ENCODE measurements at places on chromosomes 3 and 15.

DNA sequence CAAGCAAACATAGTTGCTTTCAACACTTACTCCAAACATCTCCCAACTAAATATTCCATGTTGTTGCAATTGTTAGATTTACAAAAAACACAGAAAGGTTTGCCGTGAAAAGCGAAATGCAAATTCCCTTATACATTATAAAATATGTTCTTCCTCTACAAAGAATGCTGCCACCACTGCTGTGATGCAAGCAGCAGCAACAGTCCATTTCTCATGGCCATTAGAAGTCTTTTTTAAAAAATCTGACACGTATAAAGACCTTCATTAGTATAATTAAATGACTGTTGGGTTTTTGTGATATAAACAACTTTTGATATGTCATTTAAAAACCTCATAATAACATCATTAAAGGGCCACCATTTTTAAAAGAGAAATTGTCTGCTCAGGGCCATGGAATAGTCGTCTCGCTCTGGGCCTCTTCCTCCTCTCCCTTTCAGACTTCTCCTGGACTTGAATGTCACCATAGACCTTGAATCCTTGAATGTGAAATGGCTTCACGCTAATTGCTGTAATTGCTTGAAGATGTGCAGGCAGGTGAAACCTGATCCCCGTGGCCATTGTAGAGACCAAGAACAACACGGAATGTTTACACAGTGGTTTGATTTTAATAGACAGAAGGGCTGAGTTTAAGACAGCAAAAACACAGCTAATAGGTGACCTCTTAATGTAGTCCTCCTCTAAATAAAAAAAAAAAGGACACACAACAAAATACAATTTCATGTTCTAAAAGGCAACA lies 450.4 kb downstream of the FOXP1 start:
- DNase-seq, result no peak

DNA sequence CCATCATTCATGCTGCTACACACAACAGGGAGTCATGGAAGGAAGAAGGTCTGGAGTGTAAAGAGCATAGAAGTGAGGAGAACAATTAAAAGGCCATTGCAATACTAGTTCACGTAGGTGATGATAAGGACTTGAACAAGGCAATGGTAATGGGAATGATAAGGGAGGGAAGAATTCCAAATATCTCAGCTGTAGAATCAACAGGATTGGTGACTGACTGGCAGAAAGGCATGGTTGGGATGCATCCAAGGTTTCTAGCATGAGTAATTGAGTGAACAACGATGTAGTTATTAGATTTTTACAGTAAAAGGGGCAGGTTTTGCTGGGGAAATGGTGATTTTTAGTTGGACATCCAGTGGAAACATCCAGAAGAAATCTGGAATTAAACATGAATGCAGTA lies 2.4 kb upstream of the SEC62 start:
- DNase-seq, result no peak

GRCh38 chr3:51384055-51384725 lies 901 bp upstream of the MANF start:
- peak; percentile 59 for DNase-seq

- no peak for DNase-seq
These were observed 121.8 kb downstream of the CTNNB1 start for GRCh38 chr3:41320953-41321641.

DNA sequence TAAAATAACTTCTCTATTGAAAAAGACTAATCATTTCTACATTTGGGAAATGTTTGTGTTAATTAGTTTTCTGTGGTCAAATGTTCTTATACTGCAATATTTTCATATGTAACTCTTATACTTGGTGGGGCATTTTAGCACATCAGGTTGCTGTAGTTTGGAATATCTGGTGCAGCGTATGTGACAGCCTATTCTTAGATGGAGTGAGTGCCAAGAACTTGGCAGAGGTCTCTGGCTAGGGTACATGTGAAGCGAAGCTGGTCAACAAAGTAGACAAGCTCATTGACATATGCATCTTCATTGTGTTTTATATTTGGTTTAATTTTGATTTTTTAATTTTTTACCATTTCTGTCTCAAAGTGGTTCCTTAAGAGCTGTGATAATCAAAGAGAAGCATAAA lies 53.2 kb downstream of the CHAC1 start:
- no peak for DNase-seq

- DNase-seq, result peak; percentile 50
These were observed 50.0 kb upstream of the DGKG start for GRCh38 chr3:186411994-186412393.

DNA sequence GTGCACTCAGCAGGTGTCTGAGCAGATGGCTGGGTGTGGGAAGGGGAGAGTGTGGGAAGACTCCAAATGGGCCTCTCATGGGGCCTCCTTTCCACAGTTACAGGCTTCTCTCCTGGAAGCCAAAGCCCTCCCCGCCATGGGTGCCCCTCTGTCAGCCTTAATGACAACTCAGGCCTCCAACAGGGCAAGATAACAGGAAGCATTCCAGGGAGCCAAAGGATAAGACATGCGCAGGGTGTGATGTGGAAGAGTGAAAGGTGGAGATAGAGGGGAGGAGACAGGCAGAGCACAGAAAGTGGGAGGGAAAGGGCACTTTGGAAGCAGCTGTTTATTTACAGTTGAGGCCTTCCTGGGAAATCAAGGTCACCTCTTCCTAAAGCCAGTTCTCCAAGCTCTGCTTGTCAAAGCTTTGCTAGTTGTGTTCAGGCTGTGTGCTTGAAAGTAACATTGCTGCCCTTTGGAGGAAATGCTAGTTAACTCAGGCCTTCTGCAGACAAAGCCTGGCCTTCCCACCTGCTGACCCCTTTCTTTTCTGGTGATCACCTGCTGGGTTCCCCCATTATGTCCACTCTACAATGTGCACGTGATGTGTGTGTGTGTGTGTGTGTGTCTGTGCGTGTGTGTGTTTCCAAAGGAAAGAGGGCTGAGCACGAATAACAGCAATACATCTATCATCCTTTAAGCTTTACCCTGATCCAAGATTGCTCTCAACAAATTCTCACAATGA lies 35.2 kb upstream of the SMAD3 start:
- DNase-seq, result no peak

- DNase-seq, result no peak
These were observed 72.7 kb upstream of the TSPAN3 start for GRCh38 chr15:77143616-77144015.

- DNase-seq, result no peak
These were observed 81.4 kb downstream of the TM4SF4 start for GRCh38 chr3:149555927-149556326.

DNA sequence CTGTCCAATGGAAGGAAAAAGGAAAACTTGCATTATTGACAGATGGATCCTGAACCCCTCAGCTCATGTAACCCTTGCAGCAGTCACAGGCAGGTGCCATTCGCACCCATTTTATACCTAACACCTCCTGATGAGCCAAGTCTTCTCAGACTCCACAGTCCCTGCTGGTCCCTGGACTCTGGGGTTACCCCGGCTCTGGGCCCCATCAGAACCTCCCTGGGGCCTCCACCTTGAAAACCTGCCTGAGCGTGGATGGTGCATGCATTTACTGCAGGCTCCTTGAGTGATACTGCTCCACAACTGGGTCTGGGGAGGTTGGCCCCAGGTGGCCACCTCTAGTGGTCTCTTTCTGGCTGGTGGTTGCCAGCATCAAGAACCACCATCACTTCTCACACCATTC lies 15.9 kb upstream of the DOCK3 start:
- peak; percentile 16 for DNase-seq

- DNase-seq, result no peak
These were observed 524.4 kb upstream of the RGMA start for GRCh38 chr15:93613386-93613785.

DNA sequence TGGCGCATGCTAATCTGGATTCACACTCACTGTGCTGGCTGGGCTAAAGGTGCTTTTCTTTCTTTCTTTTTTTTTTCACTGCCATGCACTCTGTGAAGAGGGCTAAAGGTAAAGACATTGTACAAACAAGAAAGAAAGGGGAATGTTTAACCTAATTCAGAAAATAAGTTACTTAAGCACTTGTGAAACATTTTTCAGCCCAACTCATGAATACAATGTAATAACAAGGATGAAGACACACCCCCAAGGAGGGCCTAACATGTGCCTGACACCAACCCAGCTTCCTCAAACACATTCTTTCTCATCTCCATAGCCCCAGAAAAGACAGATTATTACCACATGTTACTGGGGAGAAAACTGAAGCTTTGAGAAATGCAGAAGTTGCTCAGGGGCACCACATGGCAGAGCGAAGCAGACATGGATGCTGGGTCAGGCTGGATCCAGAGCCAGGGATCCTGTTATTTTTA lies 5.7 kb downstream of the STIMATE start:
- DNase-seq, result no peak

GRCh38 chr3:8576841-8577571 lies 67.6 kb downstream of the SSUH2 start:
- no peak for DNase-seq

- DNase-seq, result no peak
These were observed 251.9 kb downstream of the TJP1 start for GRCh38 chr15:29570121-29570947.

DNA sequence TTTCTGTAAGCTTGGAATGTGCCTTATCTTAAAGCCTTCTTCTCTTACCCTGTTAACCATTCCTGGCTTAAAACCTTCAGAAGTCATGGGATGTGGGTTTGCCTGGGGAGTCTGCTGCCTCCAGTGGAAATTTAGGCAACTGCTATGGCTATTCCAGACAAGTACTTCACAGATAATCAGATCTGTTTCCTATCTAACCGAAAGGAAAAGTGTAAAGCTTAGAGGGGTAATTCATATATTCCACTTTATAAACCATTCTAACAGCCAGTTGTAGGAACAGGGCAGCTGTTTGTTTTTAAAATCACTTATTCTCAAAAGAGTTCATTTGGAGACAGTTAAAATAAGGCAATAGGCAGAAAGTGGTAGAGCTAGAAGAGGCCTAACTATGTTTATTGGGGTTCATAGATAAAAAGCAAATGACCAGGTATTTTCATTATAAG lies 219.9 kb downstream of the TCF12 start:
- no peak for DNase-seq

DNA sequence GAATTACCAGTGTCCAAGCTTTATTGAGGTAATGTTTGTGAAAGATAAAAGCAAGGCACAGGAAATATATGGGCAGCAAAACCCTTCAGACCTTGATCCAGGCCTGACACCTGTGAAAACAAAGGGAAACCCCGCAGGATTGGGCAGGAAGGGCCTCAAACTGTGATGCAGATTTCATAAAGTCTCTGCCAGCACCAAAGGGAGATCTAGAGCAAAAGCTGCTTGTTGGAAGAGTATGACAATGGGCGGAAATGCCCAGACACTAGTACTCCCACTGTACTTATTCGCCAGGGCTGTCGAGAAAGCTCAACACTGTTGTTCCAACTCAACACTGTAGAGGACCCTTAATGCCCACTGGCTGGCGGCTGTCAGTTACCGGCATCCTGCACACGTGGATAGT lies 207.9 kb downstream of the CD47 start:
- no peak for DNase-seq

- DNase-seq, result no peak
These were observed 249.7 kb downstream of the PTPRG start for GRCh38 chr3:61810953-61811497.

GRCh38 chr3:53939813-53940212 lies 48.2 kb upstream of the SELENOK start:
- DNase-seq, result no peak

- DNase-seq, result no peak
These were observed 6.9 kb downstream of the GALNT15 start for GRCh38 chr3:16181361-16181760.

DNA sequence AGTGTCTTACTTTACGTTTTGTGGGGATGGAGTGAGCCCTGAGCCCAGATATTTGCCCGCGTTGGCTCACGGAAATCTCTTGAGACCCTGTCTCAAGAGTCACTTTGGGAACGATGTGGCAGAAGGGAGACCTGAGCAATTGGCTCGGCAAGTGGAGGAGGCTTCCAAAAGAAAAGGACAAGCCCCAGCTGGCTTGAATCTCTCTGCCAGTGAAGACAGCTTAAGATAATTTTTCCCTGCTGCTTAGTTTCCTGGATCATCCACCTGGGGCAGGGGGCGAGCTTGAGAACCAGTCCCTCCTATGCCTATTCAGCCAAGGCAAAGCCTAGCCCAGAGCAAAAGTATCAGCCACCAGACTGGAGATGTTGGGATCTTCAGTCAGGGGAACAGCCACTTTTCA lies 708 bp downstream of the SEC22A start:
- no peak for DNase-seq

DNA sequence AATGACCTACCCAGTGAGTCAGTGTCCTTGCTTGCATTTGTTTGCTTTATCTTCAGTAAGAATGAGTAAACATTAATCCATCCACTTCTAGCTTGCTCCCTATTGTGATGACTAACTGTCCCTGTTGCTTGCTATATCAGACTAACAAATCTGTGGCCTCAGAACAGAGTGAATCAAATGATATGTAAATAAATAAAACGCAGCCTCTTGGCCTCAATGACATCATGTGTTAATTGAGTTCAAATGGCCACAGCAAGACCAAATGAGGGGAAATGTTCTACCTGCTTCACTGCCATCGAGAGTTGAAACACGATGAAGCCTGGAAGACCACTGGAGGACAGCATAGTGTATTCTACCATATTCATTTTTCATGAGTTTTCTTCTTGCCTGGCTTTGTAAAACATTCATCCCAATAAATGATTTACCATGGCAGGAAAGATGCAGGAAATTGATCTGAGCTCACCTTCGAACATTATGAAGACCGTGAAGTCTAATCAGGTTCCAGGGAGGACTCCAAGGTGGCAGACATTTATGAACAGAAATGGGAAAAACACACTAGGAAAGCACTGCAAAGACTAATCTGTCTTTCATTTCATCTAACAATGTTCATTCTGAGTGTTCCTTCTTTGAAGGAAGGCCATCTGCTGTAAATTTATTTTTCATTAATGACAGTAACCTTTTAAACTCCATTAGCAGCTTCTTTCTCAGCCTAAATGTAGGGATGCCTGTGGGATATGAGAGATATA lies 1144.5 kb downstream of the TUSC7 start:
- DNase-seq, result no peak

GRCh38 chr3:65761446-65762234 lies 277.1 kb downstream of the MAGI1 start:
- DNase-seq, result no peak

DNA sequence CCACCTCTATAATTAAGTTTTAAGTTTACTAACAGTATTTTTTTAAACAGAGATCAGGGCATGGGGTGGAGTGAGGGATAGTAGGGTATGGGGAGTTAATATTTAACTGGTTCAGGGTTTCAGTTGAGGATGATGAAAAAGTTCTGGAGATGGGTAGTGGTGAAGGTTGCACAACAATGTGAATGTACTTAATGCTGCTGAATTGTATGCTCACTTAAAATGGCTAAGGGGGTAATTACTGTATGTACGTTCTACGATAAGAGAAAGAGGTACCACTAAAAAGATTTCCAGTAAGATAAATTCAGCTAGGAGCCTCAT lies 101.4 kb downstream of the TNIK start:
- DNase-seq, result no peak

GRCh38 chr3:163916596-163917560 lies 1161.4 kb downstream of the SI start:
- no peak for DNase-seq

- DNase-seq, result no peak
These were observed 193.5 kb upstream of the ICE2 start for GRCh38 chr15:60672400-60672799.
